ENCODE measurements at places on chromosomes 7 and 10.

GRCh38 chr10:60572511-60573194, 183.0 kb upstream of the ANK3 start:
- DNase-seq, result no peak

- DNase-seq, result no peak
Observed at GRCh38 chr10:43234471-43235041, 32.3 kb downstream of the RASGEF1A start.

GRCh38 chr10:79047875-79048638, 20.7 kb upstream of the ZMIZ1 start:
- DNase-seq, result no peak

GRCh38 chr7:332646-333392, 42.8 kb downstream of the FOXL3 start:
- DNase-seq, result peak; percentile 73

DNA sequence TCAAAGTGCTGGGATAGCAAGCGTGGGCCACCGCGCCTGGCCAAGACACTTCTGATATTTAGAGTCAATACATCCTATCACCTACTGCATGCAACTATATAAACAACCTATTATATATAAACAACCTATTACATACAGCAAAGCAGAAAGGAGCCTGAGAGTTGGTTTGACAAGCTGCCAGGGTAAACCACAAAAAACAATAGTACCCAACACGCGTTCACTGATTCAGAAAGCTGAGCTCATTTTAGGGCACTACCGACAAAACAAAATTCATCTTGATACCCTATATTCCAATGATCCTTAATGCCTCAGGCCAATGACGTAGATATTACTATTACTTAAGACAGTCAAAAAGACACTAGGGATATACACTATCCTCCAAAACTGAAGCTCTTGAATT, 16.2 kb downstream of the MALSU1 start:
- no peak for DNase-seq

DNA sequence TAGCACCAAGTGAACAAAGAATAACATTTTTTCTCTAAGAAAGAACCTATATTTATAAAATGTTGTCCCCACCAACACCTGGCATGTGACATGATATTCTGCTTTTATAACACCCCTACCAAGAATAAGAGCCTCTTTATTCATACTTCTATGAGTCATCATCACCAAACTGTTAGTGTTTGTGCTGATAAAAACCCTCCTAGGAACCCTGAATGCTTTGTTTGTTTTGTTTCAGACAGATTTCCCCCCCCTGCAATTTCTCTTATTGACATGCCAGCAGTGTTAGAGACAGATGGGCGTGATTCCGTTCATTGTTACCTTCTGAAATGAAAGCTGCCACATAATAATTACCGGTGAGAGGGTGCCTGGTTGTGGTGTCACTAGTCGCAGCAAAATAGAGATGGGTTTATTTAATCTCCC, 651.1 kb downstream of the SORCS1 start:
- no peak for DNase-seq

- no peak for DNase-seq
Observed at GRCh38 chr10:77377034-77377433, 260.6 kb downstream of the KCNMA1 start.

- no peak for DNase-seq
Observed at GRCh38 chr7:103705542-103705941, 259.5 kb upstream of the SLC26A5 start.

DNA sequence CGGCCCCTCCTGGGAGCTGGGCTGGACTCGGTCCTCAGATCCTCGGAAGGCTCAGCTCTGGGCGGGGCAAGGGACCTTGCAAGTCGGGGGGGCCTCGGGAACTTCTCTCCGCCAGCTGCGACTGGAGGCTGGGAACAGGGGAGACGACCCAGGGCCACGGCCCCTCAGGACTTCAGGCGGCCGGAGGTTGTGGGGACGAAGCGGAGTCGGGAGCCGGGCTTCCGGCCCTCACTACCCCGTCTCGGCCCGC, 2.6 kb downstream of the ADIRF start:
- no peak for DNase-seq

Data from GM19239 (cell line).